ENCODE measurements at places on chromosomes 6 and 20.

- DNase-seq: no peak
Measured at GRCh38 chr20:63212393-63212730, 3.6 kb downstream of the YTHDF1 start.

DNA sequence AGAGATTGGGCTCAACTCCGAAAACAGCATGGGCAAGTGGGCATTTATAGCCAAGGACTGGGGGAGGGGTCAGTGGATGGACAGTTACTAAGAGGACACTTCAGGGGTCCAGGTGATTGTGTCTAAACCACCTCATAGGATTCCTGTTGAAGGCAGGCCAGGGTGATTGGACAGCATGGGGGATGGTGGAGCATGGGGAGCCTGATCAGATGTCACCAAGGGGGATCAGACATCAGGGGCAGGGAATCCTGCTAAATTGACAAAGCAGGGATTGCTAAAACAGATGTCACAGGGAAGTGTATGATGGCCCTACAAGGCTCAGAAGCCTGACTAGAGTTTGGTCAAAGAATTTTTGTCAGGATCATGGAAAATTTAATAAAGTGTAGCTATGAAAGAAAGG, 2.4 kb upstream of the PYGB start:
- DNase-seq: no peak

- no peak for DNase-seq
Measured at GRCh38 chr6:3484192-3484591, 27.3 kb upstream of the SLC22A23 start.

- DNase-seq: no peak
Measured at GRCh38 chr20:60281295-60281694, 323.1 kb downstream of the CDH26 start.

DNA sequence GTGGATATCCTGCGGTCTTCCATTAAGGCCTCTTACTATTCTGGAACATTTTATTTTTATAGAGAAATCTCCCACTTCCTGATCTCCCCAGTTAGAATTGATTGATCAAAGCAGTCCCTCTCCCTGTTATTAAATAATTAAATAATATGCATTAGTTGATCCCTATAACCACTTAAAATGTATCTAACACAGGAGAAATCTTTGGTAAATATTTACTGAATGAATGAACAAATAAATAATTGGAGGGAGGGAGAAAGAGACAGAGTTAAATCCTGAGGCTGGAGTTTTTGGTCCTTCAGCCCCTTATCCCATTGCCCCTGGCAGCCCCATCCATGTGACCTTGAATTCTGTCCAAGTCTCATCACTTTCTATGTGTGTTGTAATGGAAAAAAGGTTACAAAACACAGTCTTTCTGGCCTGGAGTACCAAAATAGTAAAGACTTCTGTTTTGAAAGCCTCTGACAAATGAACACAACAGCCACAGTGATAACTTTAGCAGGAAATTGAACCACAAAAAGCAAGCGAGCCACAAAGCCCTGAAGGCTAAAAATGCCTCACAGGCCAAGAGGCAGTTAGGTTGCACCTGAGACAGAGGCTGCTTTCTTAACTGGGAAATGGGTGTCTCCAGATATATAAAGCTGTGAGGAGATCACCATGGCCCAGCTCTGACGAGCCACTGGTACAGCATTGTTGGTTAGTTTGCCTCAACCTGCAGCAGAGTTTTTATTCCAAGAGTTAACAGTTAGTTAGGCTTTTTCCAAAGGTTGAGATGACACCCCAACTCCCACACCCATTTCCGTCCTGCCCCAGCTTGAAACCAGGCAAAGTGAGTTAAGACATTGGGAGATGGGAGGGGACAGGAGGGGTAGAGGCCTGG, 11.3 kb downstream of the NT5E start:
- no peak for DNase-seq

GRCh38 chr20:2206957-2207769, 88.6 kb upstream of the TGM3 start:
- DNase-seq: peak; percentile 91

DNA sequence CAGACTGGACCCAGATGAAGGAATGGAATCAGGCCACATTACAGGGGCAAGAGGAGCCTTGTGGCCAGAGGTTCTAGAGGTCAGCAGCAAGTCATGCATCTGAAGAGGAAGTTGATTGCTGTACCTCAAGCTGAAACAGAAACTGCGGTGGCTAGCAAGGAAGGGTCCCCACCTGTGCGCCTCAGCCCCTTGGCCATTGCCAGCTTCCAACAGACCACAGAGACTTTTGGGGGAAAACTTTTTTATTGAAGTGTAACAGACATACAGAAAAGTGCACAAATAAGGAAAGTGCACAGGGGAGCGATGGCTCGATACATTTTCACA, 26.8 kb upstream of the SLC9A8 start:
- no peak for DNase-seq

GRCh38 chr20:22430154-22430745, 154.1 kb downstream of the FOXA2 start:
- no peak for DNase-seq

DNA sequence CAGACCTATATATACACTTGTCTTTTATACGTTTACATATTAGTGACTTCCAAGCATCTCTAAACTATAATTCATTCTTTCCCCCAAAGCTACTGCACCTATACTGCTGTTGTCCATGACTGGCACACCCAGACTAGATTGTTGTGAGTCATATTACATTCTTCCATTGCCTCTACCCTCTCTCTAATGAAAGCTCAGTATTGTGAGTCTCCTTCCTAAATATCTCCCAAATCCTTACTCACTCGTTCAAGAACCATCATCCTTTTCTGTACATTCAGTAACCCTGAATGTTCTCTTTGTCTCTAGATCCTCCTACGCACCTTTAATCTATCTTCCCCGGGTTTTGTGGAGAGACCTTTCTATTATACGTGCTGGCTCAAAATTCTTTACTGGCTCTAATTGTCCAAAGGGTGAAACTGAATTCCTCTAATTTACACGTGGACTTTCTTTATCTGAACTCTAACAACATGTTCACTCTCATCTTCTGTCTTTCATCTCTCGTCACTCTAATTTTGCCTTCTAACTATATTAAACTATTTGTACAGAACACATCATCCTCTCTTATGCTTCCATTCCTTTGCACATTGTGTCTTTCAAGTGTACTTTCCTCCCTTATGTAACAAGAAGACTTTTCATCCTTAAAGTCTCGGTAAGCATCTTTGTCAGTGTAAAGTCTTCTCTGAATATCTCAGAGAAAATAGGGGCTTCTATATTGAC, 109.3 kb downstream of the IBTK start:
- DNase-seq: no peak

- peak; percentile 86 for DNase-seq
Measured at GRCh38 chr6:37171201-37171969, 1.4 kb downstream of the PIM1 start.

DNA sequence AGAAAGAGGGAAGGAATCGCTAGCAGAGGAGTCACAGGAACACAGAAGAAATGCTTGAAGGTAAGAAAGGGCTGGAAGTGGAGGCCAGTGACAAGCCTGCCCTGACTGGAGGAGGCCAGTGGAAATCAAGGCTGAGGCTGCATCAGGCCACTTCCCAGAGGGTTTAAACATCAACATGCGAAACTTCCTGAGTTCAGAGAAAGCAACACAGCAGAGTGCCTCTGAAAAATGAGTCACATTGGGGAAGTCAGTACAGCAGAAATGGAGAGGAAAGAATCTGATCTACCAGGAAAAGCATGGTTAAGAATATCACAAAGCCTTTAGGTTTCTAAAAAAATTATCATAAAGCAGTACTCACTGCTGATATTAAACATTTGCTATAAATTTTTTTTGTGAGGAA, 23.3 kb downstream of the NAPB start:
- DNase-seq: no peak

GRCh38 chr6:163468738-163469137, 54.2 kb downstream of the QKI start:
- no peak for DNase-seq

DNA sequence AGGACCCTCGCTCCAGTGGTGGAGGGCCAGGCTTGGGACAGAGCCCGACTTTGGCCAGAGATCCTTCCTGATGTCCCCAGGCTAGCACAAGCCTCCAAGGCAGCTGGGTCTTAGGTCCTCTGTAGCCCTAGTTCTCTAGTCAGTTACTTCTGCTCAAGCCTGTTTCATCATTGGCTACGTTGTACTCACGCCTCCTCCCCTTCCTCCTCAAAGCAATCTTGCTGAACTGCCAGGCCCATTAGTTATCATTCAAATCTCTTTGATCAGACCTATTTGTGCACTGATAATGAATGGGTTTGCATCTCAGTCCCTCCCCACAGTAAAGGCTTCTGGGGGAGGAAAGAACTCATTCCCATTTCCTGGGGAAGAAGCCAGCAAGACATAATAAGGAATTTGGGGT, 256.8 kb downstream of the NFATC2 start:
- DNase-seq: no peak

- DNase-seq: no peak
Measured at GRCh38 chr6:35151466-35151865, 10.3 kb upstream of the TCP11 start.

- peak; percentile 20 for DNase-seq
Measured at GRCh38 chr6:152636021-152636608, 1.0 kb downstream of the SYNE1 start.

GRCh38 chr6:502761-503160, 111.2 kb downstream of the IRF4 start:
- DNase-seq: no peak
